ENCODE measurements at places on chromosomes 3 and 15. TPM values are rescaled to one million over a fixed set of nuclear protein-coding genes. Genes with fewer than 3 reads are reported as not detected.

Gene LOXL1
- polyA plus RNA-seq: 70.4 TPM

Gene ASB14
- 1.4 TPM for polyA plus RNA-seq

Gene SYNPR
- polyA plus RNA-seq: not detected

Gene ZPLD1
- 0.60 TPM for polyA plus RNA-seq

Gene NCBP2
- 110 TPM for polyA plus RNA-seq

Gene TRAT1
- polyA plus RNA-seq: not detected

Measured in left kidney (tissue), 8 donors.